ENCODE measurements at places on chromosomes 1 and 21.

DNA sequence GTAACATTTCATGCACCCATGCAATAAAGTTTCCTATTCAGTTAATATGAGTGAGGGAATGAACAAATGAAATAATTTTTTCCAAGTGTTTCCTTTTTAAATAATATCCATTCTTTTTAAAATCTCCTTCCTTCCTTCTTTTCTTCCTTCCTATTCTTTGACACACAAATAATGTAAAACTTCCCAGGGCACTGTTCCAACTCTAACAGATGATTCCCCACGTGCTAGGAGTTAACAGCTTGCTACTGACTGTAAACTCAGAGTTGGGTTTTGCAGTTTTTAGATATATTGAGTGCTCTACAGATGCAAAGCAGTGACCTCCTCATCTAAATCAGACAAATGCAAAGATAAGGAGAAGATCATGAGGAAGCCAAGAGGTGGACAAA lies 54.0 kb upstream of the POU2F1 start:
- no peak for DNase-seq

DNA sequence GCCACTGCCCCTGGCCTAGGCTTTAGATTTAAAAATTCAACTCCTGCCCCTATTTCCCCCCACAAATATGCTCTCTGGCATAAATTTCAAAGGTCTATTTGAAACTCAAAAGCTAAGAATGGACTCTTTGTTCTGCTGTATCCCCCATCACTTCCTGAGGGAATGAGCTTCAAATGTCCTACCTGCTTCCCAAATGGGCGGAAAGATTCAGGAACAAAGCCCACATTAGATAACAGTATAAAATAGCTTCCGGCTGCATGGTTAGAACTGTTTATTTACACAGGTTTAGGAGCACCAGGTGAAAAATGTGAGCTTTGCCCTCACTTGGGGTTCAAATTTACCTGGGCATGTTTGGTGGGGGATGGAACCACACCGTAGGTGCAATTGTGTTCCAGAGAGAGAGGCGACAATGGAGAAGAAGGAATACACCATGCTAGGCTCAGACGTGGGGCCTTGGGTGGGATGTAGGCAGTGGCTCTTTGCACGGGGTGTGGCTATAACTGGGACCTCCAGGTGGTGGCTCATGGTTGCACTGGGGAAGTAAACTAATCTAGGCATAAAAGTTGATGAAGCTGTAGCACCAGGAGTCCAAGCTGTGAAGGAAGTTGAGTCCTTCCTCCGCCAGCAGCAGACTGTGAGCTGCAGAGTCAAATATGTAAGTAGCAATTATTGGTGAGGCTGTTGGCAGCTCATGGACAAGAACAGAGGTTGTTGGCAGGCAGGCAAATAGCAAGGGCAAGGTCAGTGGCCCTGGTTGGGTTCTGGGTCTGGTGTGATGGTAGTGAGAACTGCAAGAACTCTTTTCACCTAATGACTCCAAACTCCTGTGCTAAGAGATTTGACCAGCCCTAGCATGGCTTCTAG lies 41.5 kb upstream of the SRSF10 start:
- DNase-seq, result no peak

DNA sequence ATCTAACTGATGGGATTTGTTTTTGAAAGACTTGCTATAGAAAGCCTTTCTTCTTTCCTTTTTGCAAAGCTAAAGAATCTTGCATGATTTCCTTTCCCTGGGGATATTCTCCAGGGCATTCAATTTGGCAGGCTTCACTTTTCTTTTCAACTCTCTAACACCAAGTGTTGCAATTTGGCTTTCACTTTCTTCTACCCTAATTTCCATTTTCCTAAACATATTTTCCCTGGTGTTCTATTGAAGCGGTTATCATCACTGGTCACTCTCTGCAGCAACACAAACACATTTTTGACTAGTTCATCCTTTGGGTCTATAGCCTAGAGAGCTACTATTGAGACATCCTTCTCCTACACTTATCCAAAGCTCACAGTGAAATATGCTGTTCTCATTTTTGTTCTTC lies 424.5 kb downstream of the NEGR1 start:
- no peak for DNase-seq

- no peak for DNase-seq
Observed at GRCh38 chr1:100883963-100884362, 10.7 kb downstream of the EXTL2 start.
